ENCODE measurements at places on chromosomes 13 and 19.

DNA sequence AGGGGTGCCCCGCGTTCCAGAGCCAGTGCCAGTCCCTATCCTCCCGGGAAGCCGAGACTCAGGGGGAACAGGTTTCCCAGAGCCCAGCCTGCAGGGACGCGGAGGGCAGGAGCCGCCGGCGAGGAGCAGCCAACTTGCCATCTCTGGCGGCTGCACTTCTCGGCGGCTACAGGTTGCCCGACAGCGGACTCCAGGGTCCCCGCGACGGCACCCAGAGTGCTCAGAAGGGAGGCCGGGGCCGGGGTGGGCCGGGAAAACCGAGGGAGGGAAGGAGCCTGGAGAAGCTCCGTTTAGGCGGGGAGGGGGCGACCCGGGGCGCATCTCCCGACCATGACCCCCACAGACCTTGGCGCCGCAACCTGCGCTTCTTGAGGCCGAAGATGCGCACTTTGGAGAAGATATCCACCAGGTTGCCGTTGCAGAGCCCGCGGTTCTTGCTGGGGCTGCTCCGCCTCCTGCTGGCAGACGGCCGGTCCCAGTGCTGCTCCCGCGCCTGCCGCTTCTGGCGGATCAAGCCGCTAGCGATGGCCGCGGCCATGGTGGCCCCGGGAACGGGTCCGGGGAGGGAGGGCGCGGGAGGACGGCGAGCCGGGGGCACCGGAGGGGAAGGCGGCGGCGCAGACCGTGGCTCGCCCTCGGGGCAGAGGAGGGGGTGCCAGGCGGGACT lies 463.8 kb downstream of the ITGBL1 start:
- no peak for DNase-seq

DNA sequence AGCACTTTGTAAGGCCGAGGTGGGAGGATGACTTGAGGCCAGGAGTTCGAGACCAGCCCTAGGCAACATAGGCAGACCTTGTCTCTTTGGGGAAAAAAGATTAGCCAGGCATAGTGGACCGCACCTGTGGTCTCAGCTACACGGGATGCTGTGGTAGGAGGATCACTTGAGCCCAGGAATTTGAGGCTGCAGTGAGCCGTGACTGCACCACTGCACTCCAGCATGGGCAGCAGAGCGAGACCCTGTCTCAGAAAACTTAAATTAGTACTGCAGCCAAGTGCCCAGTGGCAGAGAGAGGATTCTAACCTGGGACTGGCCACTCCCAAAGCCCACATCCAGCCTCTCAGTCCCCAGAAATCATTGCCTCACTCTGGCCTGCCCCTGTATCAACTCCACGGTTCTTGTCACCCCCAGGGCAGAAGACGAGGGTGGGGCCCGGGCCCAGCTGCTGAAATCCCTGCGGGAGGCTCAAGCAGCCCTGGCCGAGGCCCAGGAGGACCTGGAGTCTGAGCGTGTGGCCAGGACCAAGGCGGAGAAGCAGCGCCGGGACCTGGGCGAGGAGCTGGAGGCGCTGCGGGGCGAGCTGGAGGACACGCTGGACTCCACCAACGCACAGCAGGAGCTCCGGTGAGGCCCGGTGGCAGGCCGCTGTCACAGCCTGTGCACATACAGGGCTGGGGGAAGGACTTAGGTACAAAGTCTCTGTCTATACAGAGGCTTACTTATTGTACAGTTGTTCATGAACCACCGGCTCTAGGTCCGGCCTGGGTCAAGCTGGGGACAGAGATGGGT lies 53.4 kb downstream of the KCNC3 start:
- no peak for DNase-seq

GRCh38 chr19:50910722-50911121 lies 473 bp downstream of the KLK4 start:
- DNase-seq: no peak

DNA sequence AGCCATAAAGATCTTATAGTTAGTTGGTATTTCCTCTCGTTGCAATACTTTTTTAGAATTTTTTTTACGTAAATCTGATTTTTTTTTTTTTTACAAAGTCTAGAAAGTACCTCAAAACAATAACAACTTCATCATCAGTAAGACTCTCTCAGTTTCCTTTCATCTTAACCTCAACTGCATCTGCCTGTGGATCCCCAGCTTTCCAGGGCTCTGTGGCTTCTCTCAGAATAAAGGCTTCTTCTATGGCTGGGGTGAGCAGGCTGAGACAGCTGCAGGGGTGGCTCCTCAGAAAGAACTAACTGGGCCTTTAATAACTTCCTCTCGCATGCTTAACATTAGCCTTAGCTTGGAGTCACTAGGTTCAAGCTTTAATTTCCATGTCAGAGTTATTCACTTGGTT lies 4.2 kb downstream of the ZNF506 start:
- peak; percentile 19 for DNase-seq

DNA sequence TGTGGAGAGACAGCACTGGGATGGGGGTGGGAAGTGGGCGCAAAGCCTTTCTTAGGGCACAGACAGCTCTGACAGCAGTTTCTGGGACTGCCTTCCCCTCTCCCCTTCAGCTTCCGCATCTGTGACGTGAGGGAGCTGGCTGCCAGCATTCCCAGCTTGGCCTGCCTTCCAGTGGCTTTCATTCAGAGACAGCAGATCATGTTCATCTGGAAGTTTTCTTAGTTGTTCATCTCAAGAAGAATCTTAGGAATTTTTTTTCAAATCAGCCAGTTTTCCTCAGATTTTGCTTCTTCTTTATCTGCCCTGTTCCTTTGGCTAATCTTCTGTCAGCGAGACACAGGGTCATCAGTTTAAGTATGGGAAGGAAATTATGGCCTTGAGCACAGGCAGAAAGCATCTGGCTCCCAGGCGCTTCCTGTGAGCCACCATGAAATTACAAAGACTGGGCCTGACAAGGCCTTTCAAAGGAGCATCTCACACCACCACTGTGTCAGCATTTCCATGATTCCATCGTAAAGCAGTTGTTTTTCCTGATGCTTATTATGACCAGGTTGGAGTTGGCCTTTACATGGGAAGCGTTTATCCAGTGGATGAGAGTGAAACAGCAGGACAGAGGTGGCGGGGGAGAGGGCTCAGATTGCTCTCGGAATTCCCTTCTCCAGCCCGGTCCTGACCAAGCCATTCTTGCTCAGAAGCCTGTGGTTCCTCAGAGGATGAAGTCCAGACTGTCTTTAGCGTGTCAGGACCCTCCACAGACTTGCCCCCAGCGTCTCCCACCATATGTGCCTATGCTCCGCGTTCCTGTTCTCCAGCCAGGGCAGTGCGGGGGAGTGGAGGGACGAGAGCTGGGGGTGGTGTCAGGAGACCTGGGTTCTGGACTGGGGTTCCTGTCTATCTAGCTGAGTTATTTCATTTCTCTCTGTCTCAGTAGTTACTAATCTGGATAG lies 43.6 kb downstream of the ARHGAP35 start:
- no peak for DNase-seq

GRCh38 chr19:50720921-50721381 lies 1.3 kb upstream of the SHANK1 start:
- no peak for DNase-seq

DNA sequence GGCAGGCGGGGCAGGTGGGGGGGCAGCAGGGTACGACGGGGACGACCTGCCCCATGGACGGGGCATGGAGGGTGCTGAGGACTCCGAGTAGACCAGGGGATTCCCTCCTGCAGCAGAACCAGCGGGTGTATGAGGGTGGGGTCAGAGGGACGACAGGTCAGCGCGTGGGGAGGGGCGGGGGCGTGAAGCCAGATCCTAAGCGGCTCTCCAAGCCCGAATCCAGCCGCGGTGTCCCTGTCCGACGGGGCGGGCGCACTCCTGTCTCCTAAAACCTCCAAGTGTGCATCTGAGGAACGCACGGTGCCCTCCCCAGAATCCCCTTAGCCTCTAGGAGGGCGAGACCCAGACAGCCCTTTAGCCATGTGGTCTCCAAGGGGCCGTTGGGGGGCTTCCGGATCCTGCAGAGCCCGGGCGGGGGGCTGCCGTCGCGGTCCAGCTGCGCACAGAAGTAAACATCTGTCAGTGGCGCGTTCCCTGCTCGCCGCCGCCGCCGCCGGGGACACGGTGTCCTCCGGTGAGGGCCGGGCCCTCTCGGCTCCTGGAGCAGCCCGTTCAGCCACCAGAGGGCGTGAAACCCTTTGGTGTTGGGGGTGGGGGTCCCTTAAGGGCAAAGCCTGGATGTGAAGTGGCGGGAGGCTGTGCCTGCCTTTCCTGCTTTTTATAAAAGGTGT lies 730 bp downstream of the NRTN start:
- no peak for DNase-seq

Measured in thymus (tissue), 14 donors.